ENCODE measurements at places on chromosomes 11 and 22.

DNA sequence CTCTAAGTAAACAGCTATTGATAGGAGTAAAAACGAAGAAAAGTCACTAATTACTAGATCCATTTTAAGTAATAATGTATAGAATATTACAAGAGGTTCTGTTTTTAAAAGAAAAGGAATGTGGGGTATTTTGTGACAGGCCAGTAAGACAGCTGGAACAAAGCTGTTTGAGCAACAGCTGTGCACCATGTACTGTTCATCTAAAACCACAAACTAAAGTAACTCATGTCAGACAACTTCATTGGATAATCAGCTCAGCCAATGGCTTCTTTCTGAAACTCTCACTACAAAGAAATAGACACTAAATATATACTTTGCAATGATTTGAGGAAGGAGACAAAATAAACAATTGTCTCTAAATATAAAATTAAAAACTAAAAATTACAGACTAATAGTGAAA is 16.1 kb downstream of the RRAS2 start:
- no peak for DNase-seq

- no peak for DNase-seq
Measured at GRCh38 chr22:43411040-43411868, 560 bp upstream of the MPPED1 start.

GRCh38 chr11:78209478-78209877 is 20.8 kb downstream of the USP35 start:
- DNase-seq = no peak

DNA sequence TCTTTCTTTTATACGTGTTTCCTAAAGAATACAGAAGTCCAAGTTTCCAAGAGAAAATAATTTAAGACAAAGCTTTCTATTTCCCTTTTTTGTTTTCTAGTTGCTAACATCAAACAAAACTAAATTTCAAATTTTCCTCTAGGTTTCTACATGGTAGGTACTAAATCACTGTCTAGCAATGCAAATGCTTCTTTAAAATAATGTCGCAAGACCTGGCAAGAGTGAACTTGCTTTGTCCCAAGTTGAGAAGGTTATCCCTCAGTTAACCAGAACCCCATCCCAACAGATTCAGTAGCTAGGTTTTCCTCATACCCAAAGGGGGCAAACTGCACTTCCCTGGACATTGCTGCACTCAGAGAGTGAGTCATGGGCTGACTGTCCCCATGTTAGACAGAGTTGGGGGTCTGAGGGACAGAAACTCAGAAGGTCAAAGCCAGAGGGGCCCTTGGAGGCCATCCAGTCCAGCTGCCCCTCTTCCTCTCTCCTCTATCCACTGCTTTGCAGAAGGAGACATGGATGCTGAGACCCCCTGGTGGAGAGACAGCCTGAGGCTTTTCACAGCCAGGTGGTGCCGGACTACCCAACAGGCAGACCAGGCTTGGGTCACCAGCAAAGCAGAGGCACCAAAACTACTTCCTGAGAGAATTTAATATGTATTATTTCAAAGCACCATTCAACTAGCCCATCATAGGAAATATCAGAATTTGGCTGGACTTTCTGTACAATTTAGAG is 23.1 kb downstream of the OR2AT4 start:
- no peak for DNase-seq

DNA sequence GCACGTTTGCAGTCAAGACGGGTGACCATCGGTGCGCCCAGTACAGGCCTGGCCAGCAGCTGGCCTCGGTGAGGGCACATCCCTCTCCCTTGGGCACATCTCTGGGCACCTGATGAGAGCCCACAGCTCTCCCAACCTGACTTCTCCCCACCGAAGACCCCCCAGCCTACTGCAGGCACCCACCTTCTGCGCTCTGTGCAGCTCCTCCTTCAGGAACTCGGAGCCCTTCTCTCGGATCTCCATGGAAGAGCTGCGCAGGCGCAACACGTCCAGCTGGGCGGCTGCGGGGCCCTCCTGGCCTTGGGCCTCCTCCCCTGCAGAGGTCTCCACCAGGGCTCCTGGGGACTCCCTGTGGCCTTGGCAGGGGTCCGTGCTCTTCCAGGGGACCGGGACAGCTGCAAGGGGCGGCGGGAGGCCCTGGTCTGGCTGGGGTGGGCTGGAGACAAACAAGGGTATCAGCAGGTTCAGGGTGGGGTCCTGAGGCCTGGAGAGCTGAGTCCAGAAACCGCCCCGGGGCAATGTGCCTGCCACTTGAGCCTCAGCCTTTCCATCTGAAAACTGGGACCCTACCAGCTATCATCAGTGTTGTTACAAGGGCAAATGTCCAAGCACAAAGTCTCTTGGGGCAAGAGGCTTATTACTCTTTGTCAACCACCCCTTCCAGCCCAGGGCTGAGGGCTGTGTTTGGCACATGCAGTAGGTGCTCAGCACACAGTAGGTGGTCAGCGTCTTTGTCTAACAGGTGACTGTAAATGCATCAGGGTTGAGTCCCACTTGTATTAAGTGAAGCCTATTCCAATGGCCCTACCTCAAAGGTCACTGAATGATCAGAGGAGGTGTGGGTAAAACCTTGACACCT is 9.3 kb downstream of the RAB3IL1 start:
- DNase-seq = no peak

DNA sequence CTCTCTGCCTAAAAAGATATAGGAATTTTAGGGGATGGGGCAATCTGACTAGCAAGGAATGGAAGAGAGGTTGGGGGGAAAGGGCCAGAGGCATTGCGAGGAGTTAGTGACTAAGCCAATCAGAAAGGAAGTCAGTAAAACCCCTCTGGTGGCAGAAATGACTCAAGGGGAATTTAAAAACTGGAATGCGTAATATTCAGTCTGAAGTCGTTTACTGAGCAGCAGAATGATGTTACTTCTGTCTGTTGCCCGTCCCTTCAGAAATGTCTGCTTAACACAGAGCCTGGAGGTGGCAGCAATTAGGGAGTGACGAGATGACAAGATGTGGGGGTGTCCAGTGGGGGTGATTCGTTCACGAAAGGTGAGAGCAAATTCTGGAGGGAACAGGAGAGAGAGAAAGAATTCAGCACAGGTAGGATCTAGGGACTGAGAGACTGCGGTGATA is 107.7 kb upstream of the CLMP start:
- no peak for DNase-seq

- DNase-seq = peak; percentile 19
Measured at GRCh38 chr11:103202048-103202651, 92.9 kb downstream of the DYNC2H1 start.

- no peak for DNase-seq
Measured at GRCh38 chr11:113698515-113698914, 7.6 kb downstream of the TMPRSS5 start.

DNA sequence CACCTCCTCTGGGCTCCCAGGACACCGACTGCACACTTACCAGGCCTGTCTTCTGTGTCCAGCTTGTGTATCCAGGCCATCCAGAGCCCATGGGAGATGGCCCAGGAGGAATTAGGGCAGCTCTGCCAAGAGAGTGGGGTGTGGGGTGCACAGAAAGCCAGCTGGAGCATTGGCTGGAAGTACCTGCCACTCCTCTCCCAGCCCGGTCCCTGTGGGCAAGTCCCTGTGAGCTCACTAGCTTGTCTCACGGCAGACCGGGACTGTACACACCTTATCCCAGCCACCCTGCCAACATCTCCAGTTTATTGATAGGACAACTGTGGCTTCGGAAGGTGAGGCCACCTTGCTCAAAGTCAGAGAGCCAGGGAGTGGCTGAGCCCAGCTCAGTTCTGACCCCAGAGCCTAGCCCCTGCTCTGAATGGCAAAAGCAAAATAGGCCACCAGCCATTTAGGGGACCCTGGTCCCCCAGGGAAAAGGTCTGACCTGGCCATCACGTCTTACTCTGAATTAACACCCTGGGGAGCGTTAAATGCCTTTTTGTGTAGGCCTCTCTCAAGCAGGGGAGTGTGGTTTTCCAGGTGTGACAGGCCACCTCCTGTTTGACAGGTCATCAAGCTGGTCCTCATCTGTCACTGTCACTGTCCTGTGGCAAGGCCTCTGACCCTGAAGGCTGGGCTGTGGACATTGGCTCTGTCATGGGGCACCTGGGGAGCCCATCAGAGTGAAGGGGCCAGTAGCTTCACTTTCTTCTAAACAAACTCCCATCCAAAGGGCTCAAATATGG is 15.1 kb downstream of the UQCR10 start:
- no peak for DNase-seq

DNA sequence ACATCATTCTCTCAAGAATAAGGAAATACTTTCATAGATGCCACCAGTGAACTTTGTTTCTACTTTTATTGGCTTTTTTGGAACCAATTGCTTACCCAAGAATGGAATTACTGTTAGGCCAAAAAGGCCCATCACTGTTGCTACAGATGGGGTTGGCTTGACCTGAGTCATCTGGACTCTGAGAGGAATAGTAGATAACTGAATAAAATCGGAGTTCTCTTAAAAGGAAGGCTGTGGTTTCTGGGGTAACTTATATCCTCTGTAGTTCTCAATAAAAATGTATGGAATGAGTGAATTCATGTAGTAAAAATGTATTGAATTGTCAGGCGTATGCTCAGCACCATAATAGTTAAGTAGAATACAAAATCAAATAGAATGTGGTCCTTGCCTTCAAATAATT is 56.6 kb downstream of the ARHGEF12 start:
- no peak for DNase-seq

DNA sequence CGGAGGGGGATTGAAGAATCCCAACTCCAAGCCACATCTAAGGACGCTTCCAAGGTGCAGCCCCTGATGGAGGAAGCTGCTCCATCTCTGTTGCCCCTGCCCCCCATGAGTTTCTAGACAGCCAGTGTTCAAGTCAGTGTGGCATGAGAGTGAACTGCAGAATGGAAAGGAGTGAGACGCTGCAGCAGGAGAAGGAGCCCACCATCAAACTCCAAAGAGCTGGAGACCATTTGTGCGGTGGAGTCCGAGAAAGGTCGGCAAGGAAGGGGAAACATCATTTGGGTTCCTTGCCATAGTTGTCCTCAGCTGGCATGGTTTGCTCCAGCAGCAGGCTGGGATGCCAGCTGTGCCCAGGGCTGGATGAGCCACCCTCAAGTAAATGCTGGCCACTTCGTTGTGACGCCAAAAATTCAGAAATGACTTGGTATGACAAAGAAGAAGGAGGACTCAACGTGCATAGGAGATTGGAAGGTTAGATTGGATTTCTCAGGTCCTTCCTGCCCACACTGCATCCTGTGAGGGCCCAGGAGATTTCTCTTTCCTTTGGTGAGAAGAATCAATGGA is 16.4 kb downstream of the APOL2 start:
- DNase-seq = no peak

- no peak for DNase-seq
Measured at GRCh38 chr11:47136327-47136726, 40.4 kb downstream of the ARFGAP2 start.

DNA sequence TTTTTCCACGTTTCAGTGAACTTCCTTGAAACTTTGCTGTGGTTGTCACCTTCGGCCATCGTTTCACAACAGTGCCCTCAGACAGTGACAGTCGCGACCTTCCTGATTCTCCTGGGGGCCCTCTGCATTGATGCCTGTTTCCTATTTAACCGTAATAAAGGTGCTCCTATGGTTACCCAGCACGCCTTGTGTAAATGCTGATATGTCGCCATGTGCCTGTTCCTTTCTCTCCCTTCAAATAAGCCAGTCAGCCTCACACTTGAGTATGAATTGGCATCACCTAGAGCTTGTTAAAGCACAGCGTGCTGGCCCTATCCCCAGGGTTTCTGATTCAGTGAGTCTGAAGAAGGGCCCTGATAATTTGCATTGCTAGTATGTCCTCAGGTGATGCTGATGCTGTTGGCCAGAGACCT is 104.8 kb downstream of the MICAL2 start:
- no peak for DNase-seq

DNA sequence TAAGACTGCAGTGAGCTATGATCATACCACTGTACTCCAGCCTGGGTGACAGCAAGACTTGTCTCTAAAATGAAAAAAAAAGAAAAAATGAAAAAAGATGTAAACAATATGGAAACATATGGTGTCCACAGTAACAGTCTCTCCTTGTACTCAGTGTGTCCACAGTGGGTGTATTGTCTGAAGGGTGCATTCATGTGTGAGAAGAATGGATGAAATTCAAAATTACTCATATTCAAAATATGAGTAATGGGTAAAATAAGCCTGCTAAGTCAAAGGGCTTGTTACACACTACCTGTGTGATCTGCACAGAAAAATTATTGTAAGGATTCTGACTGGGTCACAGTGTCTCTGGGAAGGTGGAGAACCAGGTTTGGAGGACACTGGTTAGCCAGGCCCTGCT is 26.9 kb downstream of the PPFIA1 start:
- no peak for DNase-seq

DNA sequence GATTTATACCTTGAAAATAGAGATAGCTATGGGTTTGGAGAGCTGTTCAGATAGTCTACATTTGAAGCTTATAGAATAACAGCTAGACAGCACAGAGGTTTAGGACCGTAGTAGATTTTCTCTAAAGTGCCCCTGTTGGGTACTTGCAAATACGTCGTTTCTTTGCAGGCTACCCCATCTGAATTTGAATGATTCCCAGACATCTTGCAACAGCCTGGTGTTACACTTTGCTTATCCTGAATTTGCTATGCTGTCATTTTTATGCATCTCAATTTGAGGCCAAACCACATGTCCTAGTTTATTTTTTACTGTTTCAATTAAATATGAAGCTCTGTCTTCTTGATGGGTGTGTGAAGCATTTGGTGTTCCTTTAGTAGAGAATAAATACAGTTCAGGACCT is 142.1 kb downstream of the WNT11 start:
- DNase-seq = no peak

GRCh38 chr11:82802710-82803109 is 69.0 kb upstream of the FAM181B start:
- DNase-seq = no peak

DNA sequence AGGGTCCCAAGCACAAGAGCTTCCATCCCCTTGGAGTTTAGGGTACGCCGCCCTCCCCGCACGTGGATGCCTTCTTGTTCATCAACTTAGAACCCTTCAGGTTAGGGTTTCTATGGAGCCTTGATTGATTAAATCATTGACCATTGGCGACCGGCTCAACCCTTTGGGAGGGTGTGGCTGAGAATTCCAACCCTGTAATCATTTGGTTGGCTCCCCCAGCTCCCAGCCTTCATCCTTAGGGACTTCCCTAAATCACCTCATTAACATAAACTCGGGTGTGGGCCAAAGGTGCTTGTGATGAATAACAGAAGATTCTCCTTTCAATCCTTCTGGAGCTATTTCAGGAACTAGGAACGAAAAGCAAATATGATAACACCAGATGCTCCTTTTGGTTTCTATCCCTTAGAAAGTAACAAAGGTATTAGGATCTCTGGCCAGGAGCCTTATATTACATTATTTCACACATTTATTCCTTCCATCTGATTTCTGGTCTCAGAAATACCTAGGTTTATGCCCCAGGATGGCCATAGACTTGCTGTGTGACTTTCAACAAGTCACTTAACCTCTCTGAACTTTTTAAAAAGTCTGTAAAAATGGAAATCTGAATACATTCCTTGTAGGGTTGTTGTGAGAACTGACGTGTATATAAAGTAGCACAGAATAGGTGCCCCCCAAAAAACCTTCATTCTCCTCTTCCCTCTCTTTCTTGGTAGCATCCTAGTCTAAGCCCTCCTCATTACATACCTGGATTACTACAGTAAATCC is 26.8 kb downstream of the MCHR1 start:
- no peak for DNase-seq

Measured in GM04504 (cell line).